SK-MEL-5 (cell line): ENCODE measurements at places on chromosomes 1 and 21. TPM values are rescaled to one million over a fixed set of nuclear protein-coding genes. Genes with fewer than 3 reads are reported as not detected.
A peak's percentile ranks its signal among the peaks of the same experiment; 100 is the strongest.

- DNase-seq = no peak
Observed at GRCh38 chr1:101275672-101276071, 38.9 kb downstream of the S1PR1 start.

DNA sequence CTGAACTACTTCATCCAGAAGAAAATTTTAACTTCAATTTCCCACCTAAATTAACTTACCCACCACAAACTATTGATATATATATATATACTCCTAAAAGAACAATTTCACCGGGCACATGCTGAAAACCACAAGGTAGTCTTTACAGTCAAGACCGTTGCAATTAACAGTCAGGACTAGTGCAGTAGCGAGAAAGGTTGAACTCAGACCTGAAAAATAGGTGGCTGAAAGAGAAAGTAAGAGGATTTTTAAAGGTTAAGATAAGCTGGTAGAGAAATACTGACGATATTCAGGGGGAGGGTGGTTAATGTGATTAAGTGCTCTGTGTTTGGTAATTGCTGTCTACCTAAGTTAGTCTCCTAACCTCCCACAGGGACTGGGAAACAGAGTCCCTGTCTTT lies 1153.5 kb upstream of the TMPRSS15 start:
- no peak for DNase-seq

GRCh38 chr1:150511551-150511950 lies 3.6 kb downstream of the ECM1 start:
- no peak for DNase-seq

- no peak for DNase-seq
Observed at GRCh38 chr21:38460171-38460742, 38.0 kb downstream of the ERG start.

DNA sequence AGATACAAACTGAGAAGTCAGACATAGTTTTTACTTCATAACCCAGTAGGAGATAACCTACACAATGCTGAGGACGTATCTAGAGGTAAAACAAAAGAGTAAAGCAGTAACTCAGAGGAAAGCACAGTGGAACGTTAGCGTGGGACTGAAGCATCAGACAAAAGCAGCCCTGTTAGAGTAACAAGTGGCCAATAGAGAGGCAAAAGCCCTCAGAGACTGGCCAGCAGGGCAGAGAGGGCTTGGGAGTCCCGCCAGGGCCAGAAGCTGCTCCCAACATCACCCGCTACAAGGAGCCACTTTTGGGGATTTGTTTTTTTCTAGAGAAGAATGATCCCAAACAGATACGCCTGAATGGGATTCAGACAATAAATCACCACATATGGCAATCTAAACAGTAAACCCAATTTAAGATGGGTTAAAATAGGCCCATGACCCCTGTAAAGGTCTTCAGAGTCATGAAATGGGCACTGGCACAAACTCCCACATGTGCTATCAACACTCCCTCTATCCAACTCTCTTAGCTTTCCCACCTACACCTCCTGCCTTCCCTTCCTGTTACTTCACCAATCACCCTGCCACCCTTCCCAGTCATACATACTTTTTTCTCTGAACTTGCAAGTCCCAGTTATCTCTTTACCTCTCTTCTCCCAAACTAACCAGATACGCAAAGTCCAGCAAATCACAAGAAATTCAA lies 17.2 kb downstream of the TADA1 start:
- peak; percentile 84 for DNase-seq

GRCh38 chr1:25492323-25492722 lies 51.1 kb upstream of the LDLRAP1 start:
- DNase-seq = no peak

DNA sequence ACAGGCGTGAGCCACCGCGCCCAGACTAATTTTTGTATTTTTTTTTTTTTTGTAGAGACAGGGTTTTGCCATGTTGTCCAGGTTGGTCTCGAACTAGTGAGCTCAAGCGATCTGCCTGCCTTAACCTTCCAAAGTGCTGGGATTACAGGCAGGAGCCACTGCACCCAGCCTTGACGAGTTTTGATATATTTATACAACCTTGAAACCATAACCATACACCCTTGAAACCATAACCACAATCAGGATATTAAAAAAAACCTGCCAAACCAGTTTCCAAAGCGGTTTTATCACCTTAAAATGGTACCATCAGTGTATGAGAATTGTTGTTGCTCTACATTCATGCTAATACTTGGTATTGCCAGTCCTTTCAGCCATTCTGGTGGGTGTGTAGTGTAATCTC lies 3.7 kb upstream of the PHACTR4 start:
- DNase-seq = no peak

- DNase-seq = peak; percentile 37
Observed at GRCh38 chr1:83583351-83584014, 415.4 kb downstream of the TTLL7 start.

DNA sequence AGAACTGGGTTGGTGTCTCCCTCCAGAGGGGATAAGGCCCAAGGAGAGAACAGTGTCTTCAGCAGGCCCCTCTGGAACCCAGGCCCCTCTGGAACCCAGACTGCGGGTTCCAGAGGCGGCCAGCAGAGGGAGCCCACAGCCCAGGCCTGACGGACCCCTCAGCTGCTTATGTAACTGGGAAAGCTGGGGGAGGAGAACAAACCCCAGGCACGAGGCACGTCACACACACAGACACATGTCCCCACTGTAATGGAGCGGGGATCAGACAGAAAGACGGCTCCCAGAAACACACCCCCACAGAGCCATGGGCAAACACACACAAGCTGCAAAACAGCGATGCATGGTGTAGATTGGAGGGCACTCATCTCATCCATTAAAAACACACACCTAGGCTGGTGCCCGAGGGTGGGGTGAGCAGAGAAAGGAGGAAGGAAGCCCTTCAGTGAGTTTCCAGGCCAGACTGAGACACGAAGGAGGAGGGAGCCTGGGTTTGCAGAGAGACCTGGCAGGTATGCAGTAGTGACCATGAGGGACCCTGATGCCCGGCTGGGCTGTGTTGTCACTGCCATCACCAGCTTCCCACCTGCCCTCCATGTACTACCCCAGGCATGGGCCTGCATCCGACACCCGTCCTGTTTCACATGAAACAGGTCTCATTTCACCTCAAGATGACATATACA lies 2.8 kb upstream of the IGSF8 start:
- DNase-seq = peak; percentile 75

DNA sequence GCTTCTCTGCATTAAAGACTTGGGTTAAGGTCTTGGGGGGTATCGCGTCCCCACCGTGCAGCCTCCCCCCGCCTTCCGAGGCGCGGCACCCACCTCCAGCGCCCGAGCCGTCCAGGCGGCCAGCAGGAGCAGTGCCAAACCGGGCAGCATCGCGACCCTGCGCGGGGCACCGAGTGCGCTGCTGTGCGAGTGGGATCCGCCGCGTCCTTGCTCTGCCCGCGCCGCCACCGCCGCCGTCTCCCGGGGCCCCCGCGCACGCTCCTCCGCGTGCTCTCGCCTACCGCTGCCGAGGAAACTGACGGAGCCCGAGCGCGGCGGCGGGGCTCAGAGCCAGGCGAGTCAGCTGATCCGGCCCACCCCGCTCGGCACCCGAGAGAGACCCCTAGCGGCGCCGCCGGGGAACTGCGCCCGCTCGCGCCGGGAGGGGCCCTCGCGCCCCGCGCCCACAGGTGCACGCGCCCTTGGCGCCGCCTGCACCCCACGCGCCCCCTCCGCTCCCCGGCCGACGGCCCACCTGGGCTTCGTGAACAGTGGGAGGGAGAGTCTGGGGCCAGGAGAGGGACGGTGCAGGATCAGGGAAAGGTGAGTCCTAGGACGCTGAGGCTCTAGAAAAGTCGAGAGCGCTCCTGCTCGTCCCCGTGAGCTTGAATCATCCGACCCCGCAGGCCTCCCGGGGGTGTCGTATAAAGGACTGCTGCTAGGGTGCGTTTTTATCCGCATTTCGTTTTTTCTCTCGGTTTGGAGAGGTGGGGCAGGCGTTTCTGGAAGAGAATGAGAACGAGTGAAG lies at the start of gene APP:
APP (minus strand) TSS at position 300 of the 787 bp plus-strand sequence; CDS start at position 150, 150 bp downstream.
- peak; percentile 71 for DNase-seq

- DNase-seq = peak; percentile 24
Observed at GRCh38 chr1:26164036-26164860, 4.5 kb downstream of the C1orf232 start.

GRCh38 chr1:153849487-153850185 lies 73.1 kb downstream of the GATAD2B start:
- DNase-seq = no peak

GRCh38 chr1:59146651-59147358 lies 150.1 kb upstream of the FGGY start:
- no peak for DNase-seq

DNA sequence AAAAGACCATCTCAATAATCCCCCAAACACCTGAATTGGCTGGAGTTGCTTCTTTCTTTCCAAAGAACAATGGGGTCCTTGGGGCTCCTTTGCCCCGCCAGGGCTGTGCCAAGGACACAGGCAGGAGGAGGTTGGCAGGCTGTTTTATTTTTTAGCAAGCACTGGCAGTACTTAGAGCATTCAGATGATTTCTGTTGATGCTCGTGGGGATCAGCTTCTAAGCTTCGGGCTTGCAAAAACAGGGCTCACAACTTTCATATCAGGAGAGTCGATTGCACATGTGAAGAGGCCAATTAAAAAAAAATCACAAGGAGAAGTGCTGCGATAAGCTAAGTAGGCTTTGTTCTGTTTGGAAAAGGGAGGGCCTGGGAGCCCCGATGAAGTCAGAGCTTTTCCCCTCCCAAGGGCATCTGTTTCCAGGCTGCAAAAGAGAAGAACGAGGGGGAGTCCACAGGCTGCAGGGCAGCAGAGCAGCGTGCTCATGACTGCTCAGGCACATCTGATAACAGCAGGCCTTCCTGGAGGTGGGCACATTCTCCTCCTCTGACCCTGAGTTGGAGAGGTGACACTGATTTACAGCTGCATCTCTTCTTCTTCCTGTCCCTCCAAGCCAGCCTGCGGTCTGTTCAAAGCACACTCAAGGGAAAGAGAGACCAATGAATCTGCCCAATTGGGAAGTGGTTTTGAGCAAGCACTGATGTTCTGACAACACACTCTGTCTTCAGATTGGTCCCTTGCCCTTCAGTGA lies 27.3 kb upstream of the BCAR3 start:
- no peak for DNase-seq

GRCh38 chr1:19055001-19055400 lies 98.5 kb upstream of the IFFO2 start:
- no peak for DNase-seq

DNA sequence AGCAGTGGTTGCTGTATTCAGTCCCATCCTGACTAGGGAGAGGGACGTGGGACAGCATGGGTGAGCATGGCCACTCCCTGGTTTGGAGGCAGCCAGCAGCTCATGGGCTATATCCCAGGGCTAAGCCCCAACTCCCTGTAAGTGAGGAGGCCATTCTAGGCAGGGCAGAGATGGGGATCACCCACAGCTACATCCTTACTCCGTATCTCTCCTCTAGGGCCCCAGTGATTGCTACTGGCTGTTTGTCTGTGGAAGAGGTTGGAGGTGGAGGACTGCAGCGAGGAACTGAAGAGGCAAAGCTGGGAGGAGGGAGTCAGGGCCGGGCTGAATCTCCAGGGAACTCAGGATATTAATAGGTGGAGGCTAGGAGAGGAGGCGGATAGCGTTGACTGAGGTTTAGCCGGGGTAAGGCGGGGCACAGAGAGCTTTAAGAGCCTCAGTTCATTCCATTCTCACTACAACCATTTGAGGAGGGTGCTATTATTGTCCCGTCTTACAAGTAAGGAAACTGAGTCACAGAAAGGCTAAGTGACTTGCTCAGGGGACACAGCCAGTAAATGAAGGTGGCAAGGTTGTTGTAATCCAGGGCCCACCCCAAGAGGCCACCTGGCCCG lies 6.8 kb downstream of the OLIG2 start:
- DNase-seq = no peak

- DNase-seq = no peak
Observed at GRCh38 chr1:228061411-228062084, 21.0 kb upstream of the ARF1 start.

Gene LAMTOR5
- total RNA-seq = 206 and 246 TPM in 2 replicates

Gene LEFTY1
- not detected in 2 replicates for total RNA-seq

Gene SGIP1
- 0.16 and 0.37 TPM in 2 replicates for total RNA-seq

Gene PLA2G5
- total RNA-seq = not detected in 2 replicates

Gene NHLH2
- not detected in 2 replicates for total RNA-seq

Gene NBPF6
- total RNA-seq = not detected in 2 replicates

Gene FAAH
- 1.4 and 2.1 TPM in 2 replicates for total RNA-seq

Gene OR2T11
- total RNA-seq = not detected in 2 replicates

Gene SLC9C2
- total RNA-seq = not detected in 2 replicates
